ENCODE measurements at places on chromosomes 1 and 21. TPM values are rescaled to one million over a fixed set of nuclear protein-coding genes. Genes with fewer than 3 reads are reported as not detected.

ST6GALNAC5 gene
- 0.96 TPM for total RNA-seq

PWP2 gene
- total RNA-seq: 2.5 TPM

SLC19A2 gene
- 4.1 TPM for total RNA-seq

CTBS gene
- total RNA-seq: 11.2 TPM

OR6N1 gene
- total RNA-seq: not detected

RAP1A gene
- total RNA-seq: 36.0 TPM

USH2A gene
- not detected for total RNA-seq

TMEM82 gene
- total RNA-seq: not detected

ESRRG gene
- total RNA-seq: 0.40 TPM

C1orf56 gene
- 1.3 TPM for total RNA-seq

PRAMEF25 gene
- total RNA-seq: not detected

FMO2 gene
- total RNA-seq: 113 TPM

AMY1A gene
- total RNA-seq: not detected

RPAP2 gene
- 20.3 TPM for total RNA-seq

MROH7 gene
- total RNA-seq: 0.68 TPM

PCP4L1 gene
- 29.3 TPM for total RNA-seq

EVI5 gene
- total RNA-seq: 10.3 TPM

LAMB3 gene
- total RNA-seq: 76.7 TPM

CLEC20A gene
- total RNA-seq: not detected

ANGPTL3 gene
- not detected for total RNA-seq

GJA4 gene
- 2.0 TPM for total RNA-seq

WASF2 gene
- total RNA-seq: 169 TPM

PCSK9 gene
- 18.3 TPM for total RNA-seq

CLCA1 gene
- total RNA-seq: 0.08 TPM

SPAG17 gene
- 18.8 TPM for total RNA-seq

URB1 gene
- total RNA-seq: 14.8 TPM

KLHDC7A gene
- 0.28 TPM for total RNA-seq

ASAP3 gene
- total RNA-seq: 31.5 TPM

Measured in esophagus mucosa (tissue), 1 donor.